Left lung (tissue), 14 donors: ENCODE measurements at places on chromosomes 2 and 18.

DNA sequence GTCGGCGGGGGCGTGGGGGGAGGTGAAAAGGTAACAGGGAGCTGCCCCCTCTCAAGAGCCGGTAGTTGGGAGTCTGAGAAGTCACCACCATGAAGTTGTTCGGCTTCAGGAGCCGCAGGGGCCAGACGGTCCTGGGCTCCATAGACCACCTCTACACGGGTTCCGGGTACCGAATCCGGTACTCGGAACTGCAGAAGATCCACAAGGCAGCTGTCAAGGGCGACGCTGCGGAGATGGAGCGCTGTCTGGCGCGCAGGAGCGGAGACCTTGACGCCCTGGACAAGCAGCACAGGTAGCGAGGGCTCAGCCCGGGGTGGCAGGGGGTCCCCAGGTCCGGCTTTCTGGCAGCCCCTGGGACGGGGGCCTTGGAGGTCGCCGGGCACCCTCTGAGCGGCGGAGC is 47.1 kb upstream of the ZNF519 start:
- no peak for DNase-seq

DNA sequence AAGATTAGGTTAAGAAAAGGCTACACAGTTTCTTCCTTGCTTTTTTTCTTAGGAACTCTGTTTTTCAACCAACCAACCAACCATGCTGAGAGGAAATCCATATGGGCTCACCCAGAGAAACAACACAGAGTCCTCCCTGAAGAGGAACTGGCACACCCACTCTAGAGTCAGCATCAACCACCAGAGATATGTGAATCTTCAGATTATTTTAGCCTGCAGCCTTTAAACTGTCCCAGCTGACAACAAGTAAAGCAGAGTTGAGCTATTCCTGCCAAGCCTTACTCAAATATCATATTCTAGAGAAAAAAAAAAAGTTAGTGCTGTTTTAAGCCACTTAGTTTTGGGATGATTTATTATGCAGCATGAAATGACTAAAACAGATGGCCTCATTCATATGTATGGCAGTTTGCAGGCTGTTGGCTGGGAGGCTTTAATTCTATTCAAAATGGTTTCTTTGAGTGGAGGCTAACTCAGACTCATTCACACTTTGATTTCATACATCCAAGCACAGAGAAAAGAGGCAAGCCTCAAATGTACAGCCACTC is 1637.7 kb upstream of the LRRTM1 start:
- no peak for DNase-seq

- DNase-seq: no peak
Measured at GRCh38 chr2:160252900-160253299, 52.8 kb upstream of the ITGB6 start.

- DNase-seq: no peak
Measured at GRCh38 chr2:3849213-3849612, 145.8 kb downstream of the DCDC2C start.
